Esophagus muscularis mucosa (tissue), 4 donors: ENCODE measurements at places on chromosomes 2 and 18.
A peak's percentile ranks its signal among the peaks of the same experiment; 100 is the strongest.

DNA sequence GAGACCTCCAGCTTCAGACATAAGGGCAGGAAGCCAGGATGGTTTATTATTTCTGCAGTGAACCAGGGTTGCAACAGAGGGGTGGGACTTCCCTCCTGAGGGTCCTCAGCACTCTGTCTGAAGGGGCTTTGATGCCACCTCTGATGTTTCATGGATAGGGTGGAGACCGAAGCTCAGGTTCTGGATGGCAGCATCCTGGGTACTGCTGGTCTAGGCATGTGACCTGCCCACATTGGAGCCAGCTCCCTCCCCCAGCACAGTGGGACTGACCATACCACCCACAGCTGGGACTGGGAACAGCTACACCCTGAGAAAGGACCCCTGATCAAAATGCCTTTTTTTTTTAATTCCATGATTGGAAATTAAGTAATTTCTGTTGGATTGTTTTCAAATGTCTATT lies 355.2 kb downstream of the ZNF516 start:
- peak; percentile 77 for DNase-seq

DNA sequence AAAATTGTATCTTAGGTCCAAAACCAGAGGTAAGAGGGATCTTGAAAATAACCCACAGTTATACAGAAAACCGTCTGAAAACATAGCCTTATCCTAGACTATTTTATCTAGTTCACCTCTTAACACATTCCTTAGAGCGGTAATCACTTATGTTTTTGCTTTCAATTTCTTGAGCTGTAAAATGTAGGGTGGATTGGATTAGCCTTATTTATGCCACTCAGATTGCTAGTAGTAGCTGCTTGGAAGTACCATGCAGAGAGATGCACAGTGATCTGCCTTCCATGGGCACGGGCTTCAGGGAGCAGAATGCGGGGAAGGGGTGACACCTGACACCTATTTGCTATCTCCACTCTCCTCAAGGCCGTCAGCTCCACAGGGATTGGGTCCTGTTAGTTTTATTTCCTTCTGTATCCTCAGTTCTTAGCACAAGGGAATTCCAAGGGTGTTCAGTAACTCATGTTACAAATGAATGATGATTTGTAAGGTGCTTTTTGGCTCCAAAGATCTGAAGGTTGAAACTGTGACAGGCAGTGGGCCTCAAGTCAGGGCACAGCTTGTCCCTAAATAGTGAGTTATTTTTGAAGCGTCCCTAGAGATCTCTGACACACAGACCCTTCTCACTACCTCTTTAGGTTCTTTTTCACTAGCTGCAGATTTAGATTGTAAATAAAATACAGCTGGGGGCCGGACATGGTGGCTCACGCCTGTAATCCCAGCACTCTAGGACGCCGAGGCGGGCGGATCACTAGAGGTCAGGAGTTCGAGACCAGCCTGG lies 64.0 kb upstream of the PMAIP1 start:
- no peak for DNase-seq

GRCh38 chr2:23268467-23269263 lies 116.3 kb upstream of the KLHL29 start:
- DNase-seq = no peak

DNA sequence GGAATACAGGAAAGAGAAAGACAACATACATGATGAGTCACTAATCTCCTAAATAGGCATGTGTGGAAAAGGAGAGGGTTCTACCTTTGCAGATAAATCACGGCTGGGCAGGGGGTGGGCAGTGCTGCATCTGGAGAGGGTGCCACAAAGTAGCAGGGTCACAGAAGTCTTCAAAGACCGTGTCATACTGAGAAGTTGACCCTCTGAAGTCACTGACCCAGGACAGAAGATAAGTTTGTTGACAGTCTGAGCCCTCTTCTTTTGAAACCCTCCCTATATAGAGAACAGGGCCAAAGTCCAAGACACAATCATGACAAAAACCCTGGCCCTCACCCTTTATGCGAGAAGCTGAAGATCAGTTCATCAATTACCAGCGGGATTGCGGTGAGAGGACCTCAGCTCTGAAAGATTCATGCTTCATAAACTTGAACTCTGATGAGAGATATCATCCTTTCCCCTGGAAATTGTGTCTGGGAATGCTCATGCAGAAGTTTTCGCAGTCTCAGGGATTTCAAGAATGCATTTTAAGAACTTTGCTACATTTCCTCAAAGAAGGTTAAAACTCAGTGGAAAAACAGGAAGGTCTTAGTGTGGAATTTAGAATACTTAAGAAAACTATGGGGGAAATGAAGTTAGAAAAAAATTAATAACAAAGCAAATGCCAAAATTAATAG lies 129.5 kb downstream of the FAM124B start:
- DNase-seq = no peak

- DNase-seq = no peak
Measured at GRCh38 chr2:75276093-75277029, 77.0 kb upstream of the TACR1 start.

- no peak for DNase-seq
Measured at GRCh38 chr18:62883937-62884735, 168.8 kb downstream of the PHLPP1 start.

DNA sequence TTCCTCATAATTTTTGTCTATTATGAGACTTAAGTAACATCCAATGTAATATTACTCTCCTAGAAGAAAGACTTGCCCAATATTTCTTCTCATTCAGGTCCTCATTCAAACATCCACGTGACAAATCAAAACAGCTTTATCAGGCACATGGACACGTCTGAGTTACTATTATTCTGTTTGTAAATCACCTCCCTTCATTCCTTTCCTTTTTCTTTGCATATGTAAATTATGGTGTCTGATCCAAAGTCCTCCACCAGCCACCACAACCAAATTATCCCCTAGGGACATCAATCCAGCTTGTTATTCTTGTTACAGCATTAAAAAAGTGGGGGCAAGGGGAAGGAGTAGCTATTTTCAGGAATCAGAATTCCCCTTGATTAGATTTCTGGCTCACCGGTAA lies 7.1 kb downstream of the TMEM163 start:
- DNase-seq = peak; percentile 39

- no peak for DNase-seq
Measured at GRCh38 chr18:23662309-23663263, at the start of gene ANKRD29. ANKRD29 (minus strand) TSS chr18:23662911; CDS start chr18:23662730, 181 bp downstream.
